ENCODE measurements at places on chromosomes 7 and 10.

DNA sequence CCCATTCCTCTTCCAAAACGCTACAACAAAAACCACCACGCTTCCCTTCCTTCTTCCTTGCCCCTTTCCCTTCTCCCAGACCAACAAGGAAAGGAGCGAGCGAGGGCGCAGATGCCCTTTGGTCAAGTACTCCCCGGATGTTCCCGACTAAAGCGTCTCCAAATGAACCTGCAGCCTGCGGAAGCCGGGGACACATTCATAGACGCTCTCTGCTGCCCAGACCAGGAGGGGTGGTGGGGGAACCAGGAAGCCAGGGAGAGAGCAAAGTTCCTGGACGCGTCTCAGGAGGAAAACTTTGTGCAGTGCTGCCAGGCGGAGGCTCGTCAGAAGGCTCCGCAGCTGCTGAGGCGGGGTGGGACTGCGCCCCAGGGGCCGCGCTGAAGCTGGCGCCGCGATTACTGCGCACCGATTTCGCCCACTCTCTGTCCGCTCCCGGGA is 754 bp downstream of the SEMA3D start:
- DNase-seq, result no peak

- no peak for DNase-seq
These were observed 10.8 kb upstream of the SLC25A28 start for GRCh38 chr10:99630991-99631390.

- DNase-seq, result no peak
These were observed 82.4 kb upstream of the SLC13A1 start for GRCh38 chr7:123282181-123282580.

GRCh38 chr7:117704063-117704462 is 169.2 kb downstream of the CTTNBP2 start:
- DNase-seq, result no peak

GRCh38 chr7:10720042-10720441 is 253.6 kb upstream of the PHF14 start:
- DNase-seq, result no peak

DNA sequence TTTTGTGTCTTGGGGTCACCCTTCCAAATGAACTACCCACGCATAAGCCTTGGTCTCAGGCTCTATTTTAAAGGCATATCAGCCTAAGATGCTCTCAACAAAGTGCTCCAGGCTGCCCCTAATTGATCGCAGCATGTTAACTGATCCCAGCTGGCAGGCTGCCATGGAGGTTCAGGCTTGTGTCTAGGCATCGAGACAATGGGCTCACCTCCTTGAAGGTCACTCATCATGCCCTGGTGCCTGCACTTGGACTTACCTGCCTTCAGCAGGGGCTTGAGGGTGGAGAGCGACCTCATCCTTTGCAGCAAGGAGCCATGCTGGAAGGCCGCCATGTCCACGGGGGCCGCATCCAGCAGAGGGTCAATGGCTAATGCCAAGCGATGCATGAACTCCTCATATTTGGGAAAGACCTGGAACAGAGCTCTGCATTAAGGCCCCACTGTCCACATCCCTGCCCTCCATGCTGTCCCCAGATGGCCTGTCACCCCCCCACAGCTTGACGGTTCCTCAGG is 17.8 kb downstream of the PYROXD2 start:
- DNase-seq, result no peak

DNA sequence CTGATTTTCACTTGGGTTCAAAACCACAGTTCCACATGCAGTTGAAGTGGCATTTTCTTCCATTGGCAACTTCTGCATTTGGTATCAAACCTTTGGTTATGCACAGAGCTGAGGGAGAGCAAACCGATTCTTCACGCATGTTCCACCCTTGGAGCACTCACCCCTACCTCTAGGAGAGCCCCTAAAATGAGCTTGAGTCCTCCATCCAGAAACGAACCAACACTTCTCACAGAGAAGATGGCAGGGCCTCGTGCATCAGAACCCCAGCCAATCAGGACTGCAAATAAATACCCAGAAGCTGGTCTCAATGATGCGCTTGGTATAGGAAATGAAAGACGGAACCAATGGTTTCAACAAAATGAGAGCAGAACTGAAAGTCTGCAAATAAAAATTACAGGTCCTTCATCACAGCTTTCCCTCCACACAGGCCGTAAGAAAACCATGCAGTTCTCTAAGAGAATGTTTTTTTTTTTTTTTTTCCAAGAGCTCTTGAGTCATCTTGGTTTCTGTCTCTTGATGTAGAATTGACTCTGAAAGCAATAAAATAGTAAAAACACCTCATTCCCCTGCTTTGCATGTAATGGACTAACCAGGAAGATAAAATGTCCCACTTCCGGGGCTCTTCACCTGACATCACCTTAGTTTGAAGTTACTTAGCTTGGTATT is 23.9 kb downstream of the KLF6 start:
- no peak for DNase-seq

DNA sequence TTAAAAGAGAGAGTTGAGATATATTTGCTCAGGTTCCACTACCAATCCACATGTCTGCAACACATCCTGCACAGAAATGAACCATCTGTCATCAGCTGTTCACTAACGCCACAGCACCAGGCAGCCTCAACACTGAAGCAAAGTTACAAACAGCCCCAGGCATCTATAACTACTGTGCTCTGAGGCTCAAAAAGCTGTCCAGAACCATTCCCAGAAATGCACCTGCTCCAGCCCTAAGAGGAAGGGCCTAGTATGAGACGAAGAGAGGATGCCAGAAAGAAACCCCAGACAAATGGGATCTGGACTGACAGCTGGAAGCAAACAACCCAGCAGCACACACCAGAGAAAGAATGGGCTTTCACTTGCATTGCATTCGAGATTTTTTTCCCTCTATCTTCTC is 159.3 kb downstream of the ELMO1 start:
- no peak for DNase-seq

- DNase-seq, result no peak
These were observed 94.0 kb upstream of the PPP2R2D start for GRCh38 chr10:131806646-131807317.

GRCh38 chr10:811379-812175 is 119.9 kb downstream of the LARP4B start:
- no peak for DNase-seq

- no peak for DNase-seq
These were observed 12.9 kb downstream of the PON2 start for GRCh38 chr7:95421847-95422444.
